Epithelial cell of prostate (primary cell): ENCODE measurements at places on chromosomes 5 and 9.

GRCh38 chr5:68243681-68244080, 28.1 kb downstream of the PIK3R1 start:
- no peak for DNase-seq

- DNase-seq, result no peak
These were observed 44.8 kb upstream of the SNAPC3 start for GRCh38 chr9:15377625-15378540.

- DNase-seq, result no peak
These were observed 416.1 kb downstream of the PSAT1 start for GRCh38 chr9:78712903-78713613.

- no peak for DNase-seq
These were observed 64.8 kb downstream of the MRPS27 start for GRCh38 chr5:72255237-72255636.

DNA sequence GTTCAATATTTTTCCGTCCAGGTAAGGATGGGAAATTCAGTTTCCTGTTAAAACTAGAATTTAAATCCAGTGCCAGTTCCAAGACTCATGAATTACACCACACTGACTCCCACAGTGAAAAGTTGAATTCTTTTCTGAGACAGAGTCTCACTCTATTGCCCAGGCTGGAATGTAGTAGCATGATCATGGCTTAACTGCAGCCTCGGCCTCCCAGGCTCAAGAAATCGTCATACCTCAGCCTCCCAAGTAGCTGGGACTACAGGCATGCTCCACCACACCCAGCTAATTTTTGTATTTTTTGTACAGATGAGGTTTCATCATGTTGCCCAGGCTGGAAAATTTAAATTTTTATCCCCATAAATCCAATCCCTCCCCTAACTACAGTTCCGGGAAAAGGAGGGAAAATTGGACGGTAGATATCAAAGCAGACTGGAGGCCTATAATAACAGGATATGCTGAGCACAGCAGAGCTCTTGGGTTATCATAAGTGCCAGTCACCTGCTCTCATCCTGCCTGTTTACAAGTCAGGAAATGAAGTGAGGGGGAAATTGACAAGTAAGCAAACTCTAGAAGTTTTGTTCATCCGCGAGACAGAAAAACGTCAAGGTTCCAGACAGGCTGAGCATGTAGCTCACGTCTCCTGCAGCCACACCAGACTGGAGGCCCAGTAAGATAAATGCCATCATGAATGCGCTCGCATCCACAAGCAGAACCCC, 105.7 kb downstream of the UGCG start:
- DNase-seq, result no peak

- DNase-seq, result no peak
These were observed 19.7 kb upstream of the ASTN2 start for GRCh38 chr9:117434566-117434965.

GRCh38 chr9:134891713-134892112, 11.1 kb downstream of the FCN2 start:
- no peak for DNase-seq

DNA sequence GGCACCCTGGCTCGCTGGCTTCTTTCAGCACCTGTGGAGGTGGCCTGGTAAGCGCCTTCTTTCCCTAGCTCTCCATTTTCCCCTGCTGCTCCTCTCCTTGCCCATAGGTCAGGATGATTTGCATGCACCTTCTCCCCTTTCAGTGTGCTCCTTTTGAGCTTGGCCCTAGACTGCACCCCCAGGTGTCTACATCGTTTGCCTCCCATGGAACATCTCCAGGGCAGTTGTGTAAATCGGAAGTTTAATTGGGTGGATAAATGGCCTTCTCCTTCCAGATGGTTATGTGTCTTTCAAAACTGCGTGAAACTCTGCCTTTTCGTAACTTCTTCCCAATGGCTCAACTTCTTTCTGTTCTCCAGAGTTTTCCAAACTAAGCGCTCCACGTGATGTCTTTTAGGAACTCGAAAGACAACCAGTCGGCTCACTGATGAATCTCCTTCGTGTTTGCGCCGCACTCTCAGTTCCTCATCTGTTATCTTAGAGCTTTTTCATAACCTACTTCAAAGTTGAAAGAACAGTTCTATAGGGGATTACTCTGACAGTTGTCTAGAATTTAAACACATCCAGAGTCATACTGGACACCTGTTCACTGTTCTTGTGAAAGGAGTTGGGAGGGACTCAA, 1.7 kb downstream of the ADAMTS19 start:
- no peak for DNase-seq

DNA sequence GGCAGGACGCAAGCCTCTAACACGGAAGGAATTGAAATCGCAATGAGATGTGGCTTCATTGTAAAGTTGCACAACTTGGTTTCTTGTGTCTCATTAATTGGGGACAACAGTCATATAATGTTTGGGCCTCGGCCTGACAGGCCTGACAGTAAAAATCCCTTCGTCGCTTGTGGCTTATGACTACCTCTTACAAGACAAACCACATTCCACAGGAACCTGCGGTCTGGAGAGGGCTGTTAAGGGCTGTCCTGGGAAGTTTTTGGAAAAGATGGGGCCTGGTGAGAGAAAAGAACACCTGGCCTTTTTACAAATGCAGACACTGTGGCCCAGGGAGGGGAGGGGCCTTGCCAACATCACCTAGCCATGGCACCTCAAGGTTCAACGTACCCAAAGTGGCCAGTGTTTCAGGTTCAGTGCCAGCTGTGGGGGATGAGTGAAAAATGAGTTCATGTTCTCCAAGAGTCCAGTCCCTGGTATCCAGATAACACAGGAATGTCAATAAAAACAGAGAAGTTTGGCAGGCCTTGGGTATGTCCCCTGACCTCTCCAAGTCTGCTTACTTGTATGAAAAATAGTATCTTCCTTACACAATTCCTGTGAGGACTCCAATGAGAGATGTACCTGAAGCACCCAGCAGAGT, 22.2 kb downstream of the SHB start:
- peak; percentile 72 for DNase-seq

GRCh38 chr9:76400534-76401096, 6.4 kb upstream of the RFK start:
- DNase-seq, result peak; percentile 53

DNA sequence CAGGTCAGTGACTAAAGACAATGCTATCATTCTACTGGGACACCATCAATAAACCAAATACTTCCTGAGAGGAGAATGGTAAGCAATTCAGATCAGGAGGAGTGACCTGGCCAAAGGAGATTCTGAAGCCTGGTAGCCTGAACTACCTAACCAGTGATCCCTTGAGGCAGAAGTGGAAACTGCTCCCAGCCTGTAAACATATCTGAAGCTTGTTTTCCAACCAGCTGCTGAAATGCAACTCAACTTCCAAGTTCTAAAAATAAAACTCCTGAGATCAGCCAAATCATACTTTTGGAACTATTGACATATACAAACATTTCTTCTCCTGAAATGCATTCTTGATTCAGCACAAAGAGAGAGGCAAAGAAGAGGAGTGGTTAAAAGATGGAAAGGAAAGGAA, 204.1 kb downstream of the EBF1 start:
- no peak for DNase-seq

DNA sequence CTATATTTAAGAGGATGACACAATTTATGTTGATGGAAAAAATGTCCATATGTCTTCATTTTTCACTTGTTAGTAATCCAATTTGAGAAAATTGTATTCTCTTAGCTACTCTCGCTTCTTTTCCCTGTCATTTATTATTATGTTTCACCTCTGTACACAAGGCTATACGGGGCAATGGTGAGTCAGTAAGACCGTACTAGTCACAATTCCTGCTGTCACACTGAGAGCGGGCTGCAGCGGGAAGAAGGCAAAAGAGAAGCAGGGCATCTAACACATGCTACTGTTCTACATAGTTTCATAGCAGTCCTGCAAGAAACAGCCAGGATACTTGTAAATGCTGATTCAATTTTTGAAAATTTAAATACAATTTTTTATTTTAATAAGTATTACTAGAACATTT, 23.3 kb upstream of the PRDM9 start:
- DNase-seq, result no peak

GRCh38 chr9:18238254-18238653, 235.7 kb upstream of the ADAMTSL1 start:
- DNase-seq, result peak; percentile 43

- no peak for DNase-seq
These were observed 23.0 kb upstream of the PRDM6 start for GRCh38 chr5:123066016-123066415.

DNA sequence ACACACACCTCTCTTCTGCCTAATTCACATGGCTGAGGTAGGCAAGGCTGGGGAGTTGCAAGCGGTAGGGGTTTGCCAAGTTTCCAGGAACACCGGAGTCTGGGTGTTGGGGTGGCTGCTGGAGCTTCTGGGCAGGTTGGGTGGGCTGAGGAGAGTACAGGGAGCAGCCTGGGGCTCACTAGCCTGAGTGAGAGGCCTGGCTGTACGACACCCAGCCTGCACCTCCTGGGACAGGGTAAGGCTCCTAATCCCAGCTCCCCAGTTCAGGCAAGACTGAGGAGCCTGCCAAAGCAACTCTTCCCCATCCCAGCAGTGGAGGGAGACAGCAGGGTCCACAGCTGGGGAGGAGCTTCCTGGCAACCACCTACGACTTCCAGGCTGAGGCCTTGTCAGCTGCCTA, 8.0 kb downstream of the SPAAR start:
- no peak for DNase-seq

- no peak for DNase-seq
These were observed 3.8 kb downstream of the ZNF622 start for GRCh38 chr5:16461782-16462181.

DNA sequence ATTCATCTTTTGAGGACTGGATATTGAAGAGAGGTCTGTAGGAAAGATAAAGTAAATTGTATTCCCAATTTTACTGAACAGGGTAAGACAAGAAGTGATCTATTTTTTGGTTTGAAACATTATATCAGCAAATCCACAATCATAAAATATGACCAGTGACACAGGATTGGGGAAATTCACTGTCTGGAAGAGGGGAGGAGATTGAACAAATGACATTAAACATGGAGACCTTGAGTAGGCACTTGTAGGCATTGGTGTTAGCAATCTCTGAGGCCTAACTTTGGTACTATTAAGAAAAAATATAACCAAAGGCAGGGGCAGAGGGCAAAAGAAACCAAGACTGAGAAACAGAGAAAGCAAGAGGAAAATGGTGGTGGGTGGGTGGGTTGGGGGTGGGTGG, 132.6 kb upstream of the TMEM161B start:
- DNase-seq, result no peak
